Nasal cavity respiratory epithelium epithelial cell of viscerocranial mucosa (primary cell): ENCODE measurements at places on chromosomes 7 and 10. TPM values are rescaled to one million over a fixed set of nuclear protein-coding genes. Genes with fewer than 3 reads are reported as not detected.

CALHM1 gene
- total RNA-seq, result not detected in 2 replicates

ADAMTS14 gene
- 0.14 and 0.68 TPM in 2 replicates for total RNA-seq

H2BK1 gene
- total RNA-seq, result not detected in 2 replicates

ITPRID1 gene
- total RNA-seq, result not detected in 2 replicates

FAM204A gene
- total RNA-seq, result 61.9 and 63.9 TPM in 2 replicates

ENTPD7 gene
- 24.6 and 37.3 TPM in 2 replicates for total RNA-seq

CELF2 gene
- 4.8 and 5.5 TPM in 2 replicates for total RNA-seq

TEX36 gene
- not detected in 2 replicates for total RNA-seq

MPP7 gene
- 13.7 and 23.0 TPM in 2 replicates for total RNA-seq

SPDYE8 gene
- not detected in 2 replicates for total RNA-seq

PCBD1 gene
- total RNA-seq, result 24.3 and 51.0 TPM in 2 replicates

ENKUR gene
- total RNA-seq, result under 0.01 and 0.07 TPM in 2 replicates

CALML3 gene
- 9.2 and 11.5 TPM in 2 replicates for total RNA-seq

ABCC2 gene
- total RNA-seq, result 0.34 and 0.71 TPM in 2 replicates

NKX1-2 gene
- 1.4 and 2.9 TPM in 2 replicates for total RNA-seq

CYP3A7 gene
- 0.07 TPM in 1 of 2 replicates, not detected in the other for total RNA-seq

RTKN2 gene
- under 0.01 and 1.7 TPM in 2 replicates for total RNA-seq

GIMAP2 gene
- 0.21 TPM in 1 of 2 replicates, not detected in the other for total RNA-seq

FEZF1 gene
- under 0.01 TPM in 1 of 2 replicates, not detected in the other for total RNA-seq

CNTNAP2 gene
- 2.1 and 21.0 TPM in 2 replicates for total RNA-seq

SEMA3D gene
- total RNA-seq, result 0.34 TPM in 1 of 2 replicates, not detected in the other

OPN1SW gene
- not detected in 2 replicates for total RNA-seq

ADAP1 gene
- 9.9 and 43.6 TPM in 2 replicates for total RNA-seq

NPY4R gene
- 0.07 TPM in 1 of 2 replicates, not detected in the other for total RNA-seq

SFTPA1 gene
- not detected in 2 replicates for total RNA-seq

CUEDC2 gene
- 30.8 and 32.5 TPM in 2 replicates for total RNA-seq

TFR2 gene
- under 0.01 and 0.14 TPM in 2 replicates for total RNA-seq

AGBL3 gene
- 1.00 and 1.0 TPM in 2 replicates for total RNA-seq

LRRD1 gene
- under 0.01 and 0.14 TPM in 2 replicates for total RNA-seq

MYOZ1 gene
- not detected in 2 replicates for total RNA-seq

CYP26C1 gene
- under 0.01 TPM in 1 of 2 replicates, not detected in the other for total RNA-seq

MKLN1 gene
- total RNA-seq, result 19.5 and 43.9 TPM in 2 replicates

TAS2R41 gene
- total RNA-seq, result 0.07 TPM in 1 of 2 replicates, not detected in the other

ANK3 gene
- 8.5 and 40.4 TPM in 2 replicates for total RNA-seq

PROSER2 gene
- 24.3 and 26.6 TPM in 2 replicates for total RNA-seq

LLCFC1 gene
- not detected in 2 replicates for total RNA-seq

ZNF804B gene
- total RNA-seq, result not detected in 2 replicates

NSUN6 gene
- total RNA-seq, result 16.8 and 19.8 TPM in 2 replicates

ASZ1 gene
- total RNA-seq, result not detected in 2 replicates

LDB3 gene
- under 0.01 and 0.07 TPM in 2 replicates for total RNA-seq

INTS1 gene
- total RNA-seq, result 23.2 and 55.6 TPM in 2 replicates

OPN4 gene
- not detected in 2 replicates for total RNA-seq

CPA2 gene
- not detected in 2 replicates for total RNA-seq

CYP3A4 gene
- 0.07 TPM in 1 of 2 replicates, not detected in the other for total RNA-seq

AKR1D1 gene
- total RNA-seq, result not detected in 2 replicates
